Sciatic nerve (tissue), 2 donors: ENCODE measurements at places on chromosomes 3 and 15. TPM values are rescaled to one million over a fixed set of nuclear protein-coding genes. Genes with fewer than 3 reads are reported as not detected.
A peak's percentile ranks its signal among the peaks of the same experiment; 100 is the strongest.

KBTBD12 gene
- 1.1 TPM for total RNA-seq

KCNMB3 gene
- total RNA-seq: 3.8 TPM

HTR3E gene
- total RNA-seq: not detected

DNA sequence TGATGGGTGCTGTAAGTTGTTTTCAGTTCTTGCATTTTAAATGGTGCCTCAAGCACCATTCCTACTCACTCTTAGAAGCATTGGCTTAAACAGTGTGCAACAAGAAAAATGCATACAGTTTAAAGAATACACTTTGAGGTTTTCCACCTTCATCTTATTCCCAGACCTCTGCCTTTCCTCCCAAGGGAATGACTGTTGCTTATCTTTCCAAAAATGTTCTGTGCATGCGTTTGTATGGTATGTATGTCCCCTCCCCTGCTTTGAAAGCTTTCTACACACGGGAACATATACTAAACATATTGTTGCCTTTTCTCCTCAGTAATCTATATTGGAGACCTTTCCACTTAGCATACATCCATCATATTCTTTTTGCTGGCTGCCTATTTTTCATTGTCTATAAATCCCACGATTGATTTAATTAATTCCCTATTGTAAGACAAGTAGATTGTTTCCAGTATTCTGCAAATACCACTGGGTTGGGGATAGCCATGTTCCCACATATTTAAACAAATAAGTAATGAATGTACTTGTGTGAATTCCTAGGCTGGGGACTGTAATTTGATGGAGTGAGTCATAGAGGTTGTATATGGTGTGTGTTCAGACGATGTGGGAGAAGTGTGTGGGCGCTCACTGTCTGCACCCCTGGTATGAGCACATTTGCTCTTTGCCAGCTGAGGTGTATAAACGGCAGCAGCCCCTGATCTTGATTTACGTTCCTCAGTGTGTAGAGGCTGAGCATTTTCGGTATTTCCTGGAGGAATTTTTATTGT is 5.8 kb downstream of the TRAK1 start:
- DNase-seq: no peak

GRCh38 chr15:65963911-65964482 is 94.7 kb downstream of the RAB11A start:
- no peak for DNase-seq

DNA sequence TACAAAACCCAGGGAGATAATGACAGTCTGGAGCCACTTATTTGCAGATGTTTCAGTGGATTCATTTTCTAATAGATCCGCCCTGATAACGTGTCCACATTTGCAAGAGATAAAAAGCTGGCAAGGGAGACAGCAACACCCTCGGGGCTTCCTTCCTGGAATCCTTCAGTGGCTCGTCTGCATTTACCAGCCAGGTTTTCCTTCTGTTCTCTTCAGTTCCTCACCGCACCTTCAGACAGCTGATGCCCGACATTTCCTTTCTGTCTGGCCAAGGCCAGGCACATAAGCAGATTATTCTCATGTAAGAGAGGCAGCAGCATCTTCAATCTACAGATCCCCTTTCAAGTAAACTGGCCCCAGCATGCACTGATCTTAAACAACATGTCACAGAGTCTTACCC is 56.2 kb upstream of the SPATA12 start:
- DNase-seq: no peak

GRCh38 chr3:147200545-147200944 is 205.8 kb downstream of the ZIC4 start:
- DNase-seq: no peak

- no peak for DNase-seq
Measured at GRCh38 chr3:145058483-145058882, 1086.9 kb downstream of the DIPK2A start.

- no peak for DNase-seq
Measured at GRCh38 chr3:168213920-168214319, 118.2 kb upstream of the GOLIM4 start.

DNA sequence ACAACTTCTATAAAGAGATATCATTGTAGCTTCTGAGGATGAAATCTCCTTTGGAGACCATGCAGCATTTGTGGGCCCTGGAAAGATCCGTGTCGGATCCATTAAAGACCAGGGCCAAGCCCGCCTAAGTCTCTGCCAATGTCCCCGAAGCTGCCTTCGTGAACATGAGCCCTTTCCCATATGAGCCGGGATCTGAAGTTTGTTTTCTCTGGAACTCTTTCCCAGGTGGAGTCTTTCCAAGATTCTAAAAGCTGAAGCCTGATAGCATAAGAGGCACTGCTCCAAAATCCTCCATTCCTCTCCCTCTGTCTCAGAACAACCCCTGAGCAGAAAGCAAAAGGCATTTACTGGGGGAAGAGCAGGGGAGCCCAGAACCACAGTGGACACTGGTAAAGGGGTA is 274.6 kb downstream of the NTRK3 start:
- no peak for DNase-seq

DNA sequence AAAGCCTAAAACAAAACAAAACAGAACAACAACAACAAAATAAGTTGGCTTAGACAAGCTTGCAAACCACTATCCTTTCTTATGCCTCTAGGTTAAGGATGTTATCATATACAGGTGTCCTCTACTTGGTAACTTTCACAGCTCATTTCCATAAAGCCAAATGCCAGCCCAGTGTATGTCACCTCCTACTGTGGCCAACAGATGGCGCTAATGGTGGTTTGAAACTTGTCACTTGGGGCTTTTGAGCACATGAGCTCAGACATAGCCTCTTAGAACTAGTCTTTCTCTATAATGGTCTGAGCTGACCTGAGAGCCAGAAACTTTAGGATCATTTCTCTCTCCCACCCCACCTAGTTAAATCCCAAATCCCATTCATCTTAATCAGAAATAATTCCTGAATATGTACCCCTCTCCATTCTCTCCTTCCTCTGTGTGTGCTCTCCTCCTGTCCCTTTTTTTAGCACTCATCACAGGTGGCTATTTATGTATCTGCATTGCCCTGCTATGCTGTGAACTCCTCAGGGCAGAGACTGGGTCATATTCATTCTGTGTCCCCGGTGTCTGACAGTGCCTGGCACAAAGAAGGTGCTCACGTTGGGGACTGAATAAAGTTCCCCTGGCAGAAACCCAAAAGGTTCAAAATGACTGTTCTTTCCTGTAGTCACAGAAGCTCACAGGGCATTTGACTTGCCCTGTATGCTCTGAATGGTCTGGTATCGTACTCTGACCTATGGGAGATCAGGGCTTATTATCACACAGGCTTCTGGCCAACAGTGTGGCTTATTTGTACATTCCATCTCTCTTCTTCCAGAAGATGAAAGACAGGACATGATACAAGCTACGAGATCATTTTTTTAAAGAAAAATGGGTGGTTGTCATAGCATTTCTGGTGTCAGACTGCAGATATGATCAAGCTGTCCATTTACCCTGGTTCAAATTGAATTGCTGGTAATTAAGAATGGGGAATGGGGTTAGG is 319.3 kb upstream of the AZI2 start:
- peak; percentile 63 for DNase-seq
